SK-N-SH (cell line): ENCODE measurements at places on chromosomes 1 and 21. TPM values are rescaled to one million over a fixed set of nuclear protein-coding genes. Genes with fewer than 3 reads are reported as not detected.

Gene GBP2
- 8.7 and 10.2 TPM in 2 replicates for polyA plus RNA-seq

GRCh38 chr1:171501305-171502024 is 16.1 kb downstream of the PRRC2C start:
- no peak for DNase-seq

DNA sequence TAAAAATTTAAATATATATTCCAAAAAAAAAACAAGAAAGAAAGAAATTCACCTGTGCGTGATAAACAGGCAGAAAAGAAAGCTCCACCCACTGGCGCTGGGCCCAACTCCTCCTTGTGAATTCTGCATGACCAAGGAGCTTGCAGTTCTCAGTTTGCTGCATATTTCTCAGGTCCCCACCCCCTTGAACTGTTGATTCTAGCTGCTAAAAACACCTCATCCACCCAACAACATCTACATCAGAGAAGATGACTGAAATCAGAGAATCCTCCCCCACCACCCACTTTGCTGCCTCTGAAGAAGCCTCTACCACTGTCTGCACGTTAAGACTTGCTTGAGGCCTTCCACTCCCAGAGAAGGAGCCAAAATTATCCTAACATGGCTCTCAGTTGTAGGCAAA is 104.8 kb downstream of the RGS2 start:
- no peak for DNase-seq

- no peak for DNase-seq
Measured at GRCh38 chr1:112296908-112297307, 99.1 kb upstream of the CTTNBP2NL start.

GRCh38 chr1:246197076-246197475 is 310.0 kb downstream of the SMYD3 start:
- DNase-seq, result no peak

- no peak for DNase-seq
Measured at GRCh38 chr1:154759196-154759595, 110.9 kb downstream of the KCNN3 start.
